Right forelimb (tissue), 1 donor: ENCODE measurements at places on chromosomes 12 and 14.

DNA sequence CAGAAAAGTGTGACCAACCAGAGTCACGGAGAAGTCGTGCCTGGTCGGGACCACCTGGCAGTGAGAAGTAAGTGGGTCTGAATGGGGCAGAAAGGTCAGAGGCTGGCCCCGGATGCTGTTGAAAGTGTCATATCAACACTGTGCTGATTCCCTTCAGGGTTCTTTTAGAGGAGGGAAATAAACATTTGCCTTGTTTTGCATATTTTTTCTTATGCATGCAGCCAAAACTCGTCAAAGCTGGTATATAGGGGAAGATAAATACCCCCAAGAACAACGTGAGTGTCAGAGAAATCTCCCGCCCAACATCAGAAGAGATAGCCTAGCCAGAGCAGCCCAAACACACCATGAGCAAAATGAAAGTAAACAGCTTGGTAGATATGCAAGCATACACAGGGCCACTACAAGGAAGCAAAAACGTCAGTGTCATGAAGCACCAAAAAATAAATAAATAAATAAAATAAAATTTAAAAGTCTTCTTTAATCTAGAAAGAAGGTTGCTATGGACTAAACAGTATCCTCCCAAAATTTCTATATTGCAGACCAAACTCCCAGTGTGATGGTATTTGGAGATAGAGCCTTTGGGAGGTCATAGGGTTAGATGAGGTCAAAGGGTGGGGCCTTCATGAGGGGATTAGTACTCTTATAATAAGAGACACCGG, 22.1 kb downstream of the EIF5 start:
- DNase-seq: no peak

DNA sequence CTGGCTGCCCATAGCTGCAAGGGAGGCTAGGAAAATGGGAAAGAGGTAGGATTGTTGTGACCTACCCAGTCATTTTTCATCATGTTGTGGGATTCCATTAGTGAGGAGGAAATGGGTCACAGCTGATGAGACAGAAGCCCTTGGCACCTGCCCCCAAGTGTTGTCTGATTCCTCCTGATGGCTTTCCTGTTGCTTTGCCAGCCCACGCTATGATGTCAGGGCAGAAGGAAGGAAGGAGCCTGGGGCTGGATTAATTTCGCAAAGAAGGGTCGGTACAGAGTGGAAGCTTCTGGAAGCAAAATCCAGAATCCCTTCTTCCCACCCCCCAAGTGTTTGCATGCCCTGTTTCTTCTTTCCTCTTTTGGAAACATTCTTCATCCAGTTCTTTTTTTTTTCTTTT, 8.7 kb downstream of the OTUB2 start:
- no peak for DNase-seq

DNA sequence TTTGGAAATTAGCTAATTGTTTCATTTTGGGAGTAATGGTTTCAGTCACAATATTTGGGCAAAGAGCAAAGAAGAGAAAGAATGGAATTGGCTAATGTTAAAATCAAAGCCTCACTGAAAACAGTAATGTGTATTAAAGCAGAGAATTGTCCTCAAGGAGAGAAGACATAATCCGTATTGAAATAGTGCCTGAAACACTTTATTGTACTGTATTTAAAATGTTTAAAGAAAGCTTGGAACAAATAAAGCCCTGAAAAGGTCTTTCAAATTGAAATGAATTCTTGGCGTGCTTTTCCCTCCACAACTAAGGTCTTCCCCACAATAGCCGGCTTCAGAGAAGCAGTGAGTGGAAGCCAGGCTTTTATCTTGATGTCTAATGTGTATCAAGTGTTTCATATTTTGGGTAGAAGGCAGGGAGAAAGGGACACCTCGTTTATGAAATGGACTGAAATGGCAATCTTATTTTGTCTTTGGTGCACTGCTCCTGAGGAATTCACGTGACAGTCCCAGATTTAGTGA, 212.9 kb upstream of the CRY1 start:
- DNase-seq: no peak

GRCh38 chr14:63956326-63956725, 103.5 kb downstream of the SYNE2 start:
- DNase-seq: no peak

GRCh38 chr12:41514907-41515306, 326.8 kb downstream of the PDZRN4 start:
- no peak for DNase-seq

GRCh38 chr14:91067186-91067585, 6.7 kb upstream of the RPS6KA5 start:
- DNase-seq: no peak

DNA sequence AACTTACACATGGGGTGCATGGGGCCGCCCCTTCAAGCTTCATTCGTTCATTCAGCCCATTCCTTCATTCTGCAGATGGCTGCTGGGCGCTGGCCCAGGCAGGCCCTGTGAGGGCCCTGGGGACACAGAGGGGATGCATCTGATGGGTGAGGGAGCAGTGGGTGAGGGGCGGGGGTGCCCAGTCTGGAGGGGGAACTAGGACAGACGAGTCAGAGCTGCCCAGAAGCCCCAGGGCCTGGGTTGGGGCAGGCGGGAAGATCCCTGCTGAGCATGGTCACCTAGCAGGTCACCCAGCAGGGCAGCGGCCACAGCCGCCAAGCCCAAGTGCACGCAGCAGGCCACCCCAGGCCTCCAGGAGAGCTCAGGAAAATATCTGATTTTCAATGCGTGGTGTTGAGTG, 14.1 kb downstream of the TRMT61A start:
- DNase-seq: no peak

DNA sequence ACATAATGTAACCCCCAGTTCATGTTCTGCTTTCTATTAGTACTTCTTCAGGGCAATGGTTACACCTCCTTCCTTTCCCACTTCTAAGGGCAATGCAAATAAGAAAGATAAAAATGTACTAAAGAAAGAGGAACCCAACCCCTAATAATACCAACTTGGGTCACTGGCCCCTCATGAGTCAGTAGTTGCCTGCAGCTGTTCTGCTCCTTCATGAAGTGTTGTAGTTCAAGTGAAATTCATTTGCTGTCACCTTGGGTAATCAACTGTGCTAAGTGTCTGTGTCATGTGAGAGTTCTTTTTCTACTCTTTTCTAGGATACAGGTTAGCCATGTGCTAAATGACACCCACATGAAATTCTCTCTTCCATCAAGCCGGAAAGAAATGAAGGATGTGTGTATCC, 91.8 kb downstream of the PLXNC1 start:
- no peak for DNase-seq

GRCh38 chr14:33762161-33762851, 188.6 kb downstream of the EGLN3 start:
- DNase-seq: no peak

DNA sequence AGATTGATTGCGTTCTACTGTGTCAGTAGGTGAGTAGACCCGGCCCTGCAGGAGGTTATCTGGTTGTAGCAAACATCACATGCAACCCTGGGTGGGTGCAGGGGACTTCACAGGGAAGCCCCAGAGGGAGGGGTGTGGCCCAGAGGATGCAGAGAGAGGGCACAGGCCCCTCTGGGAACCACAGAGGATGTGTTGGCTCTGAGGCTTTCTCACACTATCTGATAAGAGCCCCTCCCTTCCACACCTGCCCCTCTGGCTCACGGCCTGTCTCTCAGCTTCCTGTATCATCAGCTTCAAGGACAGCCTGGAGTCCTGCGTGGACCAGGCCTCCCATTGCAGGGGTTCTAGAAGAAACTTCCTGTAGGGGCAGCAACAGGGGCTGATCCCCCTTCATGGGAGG, 101.9 kb downstream of the RIN3 start:
- DNase-seq: no peak

DNA sequence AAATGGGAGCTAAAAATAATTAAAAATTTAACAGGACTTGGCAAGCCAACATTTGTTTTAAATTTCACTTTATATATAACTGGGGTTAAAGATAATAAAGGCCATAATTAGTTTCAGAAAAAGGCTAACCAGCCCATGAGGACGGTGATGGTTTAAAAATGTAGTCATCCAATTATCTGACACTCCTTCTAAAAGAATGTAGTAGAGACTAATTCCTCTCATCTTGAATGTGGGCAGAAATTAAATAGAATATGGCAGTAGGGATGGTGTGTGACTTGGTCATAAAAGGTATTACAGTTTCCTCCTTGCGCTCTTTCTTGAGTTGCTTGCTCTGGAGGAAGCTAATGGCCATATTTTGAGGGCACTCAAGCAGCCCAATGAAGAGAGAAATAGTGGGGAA, 49.1 kb upstream of the PTPRB start:
- no peak for DNase-seq

DNA sequence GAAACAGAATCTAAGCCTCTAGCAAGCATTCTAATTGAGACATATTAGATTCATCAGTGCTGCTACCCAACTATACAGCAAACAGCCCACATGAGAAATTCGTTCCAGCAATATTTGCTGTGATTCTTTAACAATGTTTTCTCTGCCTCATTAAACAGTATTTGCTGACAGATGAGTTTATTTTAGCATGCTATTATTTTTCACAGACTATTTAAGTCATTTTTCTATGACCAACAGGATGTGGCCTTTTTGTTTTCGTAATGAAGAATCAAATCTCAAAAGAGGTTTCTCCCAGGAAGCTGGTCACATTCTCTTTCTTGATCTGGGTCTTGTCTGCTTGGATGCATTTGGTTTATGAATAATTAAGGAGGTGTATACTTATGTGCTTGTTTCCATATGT, 23.2 kb upstream of the SERPINA12 start:
- DNase-seq: no peak
